ENCODE measurements at places on chromosomes 7 and 10.

GRCh38 chr7:88539518-88539917 is 220.0 kb upstream of the ZNF804B start:
- no peak for DNase-seq

GRCh38 chr7:95662987-95663386 is 66.7 kb upstream of the PDK4 start:
- DNase-seq = no peak

DNA sequence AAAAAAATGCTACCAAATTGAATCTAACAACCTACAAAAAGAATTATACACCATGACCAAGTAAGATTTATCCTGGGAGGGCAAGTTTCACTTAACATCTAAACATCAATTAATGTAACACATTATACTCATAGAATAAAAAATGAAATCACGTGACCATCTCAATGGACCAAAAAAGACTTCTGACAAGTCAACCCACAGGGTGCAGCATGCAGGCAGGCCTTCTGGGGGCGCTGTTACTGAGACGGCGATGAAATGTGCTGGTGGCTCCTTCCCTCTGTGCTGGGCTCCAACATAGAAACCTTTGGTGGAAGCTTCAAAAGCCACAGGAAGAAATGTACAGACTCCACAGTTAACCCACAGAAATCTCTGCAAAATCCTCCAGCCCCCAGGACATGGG is 103.1 kb downstream of the INHBA start:
- DNase-seq = no peak

DNA sequence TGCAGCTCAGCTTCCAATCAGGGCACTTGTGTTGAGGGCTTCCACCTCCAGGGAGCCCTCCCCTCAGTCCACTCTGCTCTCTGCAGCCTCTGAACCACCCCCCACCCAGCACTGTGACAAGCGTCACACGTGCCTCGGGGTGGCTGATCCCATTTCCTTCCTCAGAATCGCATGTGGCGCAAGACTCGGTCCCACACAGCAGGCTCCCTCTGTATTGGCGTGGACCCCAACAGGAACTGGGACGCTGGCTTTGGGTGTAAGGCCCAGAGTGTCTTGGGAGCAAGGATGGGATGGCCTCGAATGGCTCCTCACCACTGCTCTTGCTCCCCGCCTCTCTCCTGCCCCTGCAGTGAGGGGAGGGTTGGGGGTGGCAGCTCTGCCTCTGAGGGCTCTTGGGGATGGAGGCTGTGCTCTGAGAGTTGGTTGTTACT is 4.1 kb downstream of the CPA1 start:
- no peak for DNase-seq

- no peak for DNase-seq
Observed at GRCh38 chr7:26584326-26584725, 280.1 kb downstream of the SKAP2 start.
